ENCODE measurements at places on chromosomes 3 and 15.

DNA sequence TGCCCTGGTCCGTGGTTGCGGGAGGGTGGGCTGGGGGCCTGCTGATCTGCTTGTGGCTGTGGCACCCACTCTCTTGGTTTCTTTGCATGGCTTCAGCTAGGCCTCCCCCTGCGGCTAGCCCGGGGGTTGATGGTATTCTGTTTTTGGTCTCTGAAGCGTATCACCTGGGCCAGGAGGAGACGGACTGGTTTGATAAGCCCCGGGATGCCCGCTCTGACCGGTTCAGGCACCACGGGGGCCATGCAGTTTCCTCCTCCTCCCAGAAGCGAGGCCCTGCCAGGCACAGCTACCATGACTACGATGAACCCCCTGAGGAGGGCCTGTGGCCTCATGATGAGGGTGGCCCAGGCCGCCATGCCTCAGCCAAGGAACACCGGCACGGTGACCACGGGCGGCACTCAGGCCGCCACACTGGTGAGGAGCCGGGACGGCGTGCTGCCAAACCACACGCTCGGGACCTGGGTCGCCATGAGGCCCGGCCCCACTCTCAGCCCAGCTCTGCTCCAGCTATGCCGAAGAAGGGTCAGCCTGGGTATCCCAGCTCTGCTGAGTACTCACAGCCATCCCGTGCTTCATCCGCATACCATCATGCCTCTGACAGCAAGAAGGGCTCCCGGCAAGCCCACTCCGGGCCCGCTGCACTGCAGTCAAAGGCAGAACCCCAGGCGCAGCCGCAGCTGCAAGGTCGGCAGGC, 11.3 kb upstream of the APEH start:
- no peak for DNase-seq

DNA sequence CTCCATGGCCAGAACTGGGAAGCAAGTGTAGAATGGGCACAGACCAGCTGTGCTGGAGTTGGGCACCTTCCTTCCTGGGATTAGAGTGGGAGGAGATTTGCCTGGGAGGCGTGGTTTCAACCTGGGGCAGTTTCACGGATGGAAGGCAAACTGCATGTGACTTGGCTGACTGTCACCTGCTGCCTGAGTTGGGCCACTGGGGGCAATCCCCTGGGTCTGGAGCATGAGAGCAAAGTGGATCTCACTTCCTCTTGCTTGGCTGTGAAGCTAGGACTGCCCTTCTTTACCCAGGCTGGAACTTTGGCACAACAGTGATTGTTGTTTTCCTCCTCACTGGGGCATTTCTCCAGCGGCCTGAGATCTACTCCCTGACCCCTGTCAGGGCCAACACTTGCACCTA, 1247.0 kb upstream of the EPHA6 start:
- DNase-seq, result no peak

DNA sequence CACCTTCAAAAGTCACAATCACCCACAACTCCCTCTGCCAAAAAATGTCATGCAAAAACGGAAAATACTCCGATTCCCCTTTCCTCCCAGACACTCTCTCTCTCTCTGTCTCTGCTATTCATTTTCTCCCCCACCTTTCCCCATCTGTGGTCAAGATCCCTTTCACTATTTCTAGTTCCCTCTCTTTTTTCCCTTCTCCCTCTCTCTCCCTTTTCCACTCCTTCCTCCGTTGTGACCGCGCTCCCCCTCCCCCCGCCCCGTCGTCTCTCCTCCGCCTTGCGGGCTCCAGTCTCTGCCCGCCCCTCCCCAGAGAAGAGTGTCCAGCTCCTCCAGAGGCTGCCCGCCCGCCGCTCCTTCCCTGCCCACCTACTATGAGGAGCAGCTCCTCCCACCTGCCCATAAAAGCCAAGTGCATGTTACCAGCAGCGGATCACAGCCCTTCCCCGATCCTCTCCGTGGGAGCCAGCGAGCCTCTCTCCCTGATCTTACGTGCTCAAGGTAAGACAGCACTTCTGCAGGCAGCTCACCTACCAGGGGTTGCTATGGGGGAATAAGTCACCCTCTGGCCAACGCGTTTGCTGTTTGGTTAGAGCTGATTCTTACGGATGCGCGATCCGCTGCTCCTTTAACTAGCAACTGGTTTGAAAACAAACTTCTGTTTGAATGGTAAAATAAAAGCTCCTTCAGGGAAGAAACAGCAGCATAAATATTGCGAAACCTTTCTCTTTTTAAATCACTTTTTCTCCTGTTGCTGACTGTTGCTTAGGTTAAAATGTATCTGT, at the start of gene COL8A1:
COL8A1 (plus strand) TSS at position 428 of the 782 bp plus-strand sequence. CDS start 152,089 bp downstream, outside the sequence.
- DNase-seq, result no peak

DNA sequence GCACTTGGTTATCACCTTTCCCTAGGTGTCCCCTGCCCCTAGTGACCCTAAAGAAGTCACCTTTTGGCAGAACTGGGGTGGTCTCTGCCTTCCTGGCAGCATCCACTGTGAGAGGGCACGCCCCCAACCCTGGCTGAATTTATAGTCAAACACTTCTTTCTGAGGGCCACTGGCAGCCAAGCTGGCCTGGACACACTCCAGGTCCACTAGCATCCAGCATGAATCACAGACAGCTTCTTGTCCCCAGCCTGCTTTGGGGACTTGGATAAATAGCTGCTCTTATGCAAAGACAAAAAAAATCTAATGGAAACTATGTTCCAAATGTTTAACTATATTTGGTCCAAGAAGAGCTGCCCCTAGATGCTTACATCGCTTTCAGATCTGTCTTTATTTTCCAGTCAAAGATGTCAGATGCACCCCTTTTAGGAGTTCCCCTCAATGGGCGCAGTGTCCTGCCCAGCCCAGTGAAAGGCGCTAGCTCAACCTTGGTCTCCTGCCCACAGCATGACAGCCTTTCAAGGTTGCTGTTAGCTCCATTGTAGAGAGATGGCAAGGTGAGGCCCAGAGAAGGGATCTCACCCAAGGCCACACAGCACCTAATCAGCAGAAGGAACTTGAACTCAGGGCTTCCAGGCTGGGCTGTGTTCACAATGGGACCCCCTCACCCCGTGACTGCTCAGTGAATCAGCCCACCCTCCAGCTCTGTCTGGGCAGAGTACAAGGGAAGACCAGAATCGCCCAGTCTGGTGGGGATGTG, 7.0 kb downstream of the RASL12 start:
- no peak for DNase-seq

DNA sequence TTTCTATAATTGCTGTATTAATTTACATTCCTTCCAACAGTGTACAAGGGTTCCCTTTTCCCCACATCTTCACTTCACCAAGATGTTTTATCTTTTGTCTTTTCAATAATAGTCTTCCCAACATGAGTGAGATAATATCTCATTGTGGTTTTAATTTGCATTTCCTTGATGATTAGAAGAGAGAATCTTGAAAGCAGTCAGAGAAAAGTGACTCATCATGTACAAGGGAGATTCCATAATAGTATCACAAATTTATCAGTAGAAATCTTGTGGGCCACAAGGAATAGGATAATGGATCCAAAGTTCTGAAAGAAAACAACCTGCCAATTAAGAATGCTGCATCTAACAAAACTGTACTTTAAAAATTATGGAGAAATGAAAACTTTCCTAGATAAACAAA, 189.3 kb downstream of the NECTIN3 start:
- DNase-seq, result no peak

Measured in CD4-positive, alpha-beta T cell treated with Interleukin-17A for 4 hours (primary cell).